ENCODE measurements at places on chromosomes 1 and 21.

- DNase-seq, result no peak
Observed at GRCh38 chr1:90313778-90314177, 318.9 kb downstream of the ZNF326 start.

- no peak for DNase-seq
Observed at GRCh38 chr1:111920221-111921024, 69.0 kb downstream of the KCND3 start.

- DNase-seq, result no peak
Observed at GRCh38 chr1:160904783-160905616, 20.0 kb upstream of the ITLN1 start.

DNA sequence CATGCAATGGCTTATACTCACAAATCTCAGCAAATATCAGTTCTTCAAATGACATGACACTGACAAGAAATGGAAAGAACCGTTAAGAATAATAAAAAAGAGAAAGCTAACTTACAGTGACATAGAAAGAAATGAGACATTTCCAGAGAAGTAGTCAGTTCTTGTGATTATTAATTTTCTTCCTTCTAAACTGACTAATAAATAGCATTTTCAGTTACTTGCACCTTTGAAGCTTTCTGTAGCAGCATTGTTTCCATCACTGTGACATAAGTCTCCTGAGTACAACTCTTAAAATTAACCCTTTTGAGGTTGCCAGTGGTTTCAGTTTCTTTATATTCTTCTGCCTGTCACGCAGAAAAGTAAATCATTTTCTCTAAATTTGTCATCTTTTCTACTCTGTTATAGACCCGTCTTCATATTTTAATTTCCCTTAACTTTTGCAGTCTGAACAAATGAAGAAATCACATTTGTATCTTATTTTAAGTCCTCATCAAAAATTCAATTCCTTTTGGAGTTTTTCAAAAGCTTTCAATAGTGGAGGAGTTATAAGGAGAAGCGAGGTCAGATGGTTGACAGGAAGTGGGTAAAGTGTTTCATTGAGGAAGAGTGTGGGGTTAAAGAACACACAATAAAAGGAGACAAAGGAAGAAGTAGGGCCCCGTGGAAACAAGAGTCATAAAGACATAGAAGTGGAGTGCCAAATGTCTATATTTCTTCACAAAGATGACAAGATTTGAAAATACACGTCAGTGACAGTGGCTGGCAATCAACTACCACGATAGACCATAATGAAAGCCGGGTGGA, 57.9 kb upstream of the S1PR1 start:
- DNase-seq, result no peak

GRCh38 chr21:33384841-33385331, 18.3 kb upstream of the IFNGR2 start:
- DNase-seq, result no peak

GRCh38 chr1:165695031-165695430, 3.3 kb downstream of the ALDH9A1 start:
- DNase-seq, result no peak

DNA sequence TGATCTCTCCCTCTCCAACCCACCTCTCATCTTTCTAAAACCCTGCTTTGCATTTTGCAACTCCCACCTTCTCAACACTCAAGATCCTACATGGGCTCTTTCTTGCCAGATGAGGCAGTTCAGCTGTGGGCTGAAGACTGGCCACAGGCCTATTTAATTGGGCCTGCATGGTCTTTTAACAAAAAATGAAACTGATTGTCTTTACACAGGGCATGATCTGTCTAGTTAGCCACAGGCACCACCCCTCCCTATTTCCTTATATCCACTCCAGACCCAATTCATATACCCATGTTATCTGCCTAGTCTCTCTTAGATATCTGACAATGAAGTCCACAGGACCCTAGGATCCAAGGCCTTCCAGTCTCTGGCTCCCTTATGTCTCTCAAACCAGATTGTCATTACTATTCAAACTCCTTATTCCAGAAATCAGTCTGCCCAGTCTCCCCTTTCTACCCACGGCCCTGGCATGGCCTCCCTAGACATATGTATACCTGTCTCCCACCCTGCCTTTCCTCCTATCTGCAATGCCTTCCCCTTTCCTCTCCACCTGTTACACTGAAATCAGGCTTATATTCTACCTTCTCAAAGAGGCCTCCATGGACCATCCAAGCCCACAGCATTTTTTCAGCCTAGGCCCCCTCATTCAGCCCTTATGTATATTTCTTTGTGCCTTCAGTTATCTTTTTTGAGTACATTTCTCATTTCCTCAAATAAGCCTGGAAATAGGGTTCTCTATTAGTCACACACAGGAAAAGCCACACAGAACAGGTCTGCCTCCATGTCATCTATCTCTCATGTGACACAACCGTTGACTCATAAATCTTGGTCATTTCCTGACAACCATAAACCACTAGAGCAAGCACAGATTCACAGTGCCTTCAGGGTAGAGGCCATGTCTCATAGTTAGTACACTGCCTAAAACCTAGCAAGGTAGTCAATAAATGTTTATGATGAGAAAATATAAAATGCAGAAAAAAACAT, 39.0 kb downstream of the LPAR3 start:
- DNase-seq, result no peak

GRCh38 chr21:41808094-41808493, 41.2 kb upstream of the RIPK4 start:
- DNase-seq, result no peak

GRCh38 chr1:75736016-75736415, 11.5 kb downstream of the ACADM start:
- DNase-seq, result no peak

- DNase-seq, result no peak
Observed at GRCh38 chr1:187276677-187277076, 447.9 kb downstream of the PLA2G4A start.

DNA sequence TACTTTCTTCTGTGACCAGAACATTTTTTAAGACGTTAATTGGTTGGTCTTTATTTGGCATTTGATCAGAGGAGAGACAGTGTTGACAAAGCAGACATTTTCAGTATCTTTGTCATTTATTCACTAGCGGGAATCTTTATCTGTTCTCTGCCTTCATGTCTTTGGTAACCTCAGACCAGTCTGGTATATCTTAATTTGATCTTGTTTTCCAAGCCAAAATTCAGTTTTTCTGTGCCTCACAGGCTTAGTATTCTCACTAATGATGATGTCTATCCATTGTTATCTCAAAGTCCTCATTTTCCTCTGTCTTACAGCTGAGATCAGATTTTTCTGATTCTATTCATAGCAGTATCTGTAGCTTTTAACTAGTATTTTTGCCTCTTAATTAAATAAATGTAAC, 158.7 kb downstream of the GPR52 start:
- no peak for DNase-seq

- no peak for DNase-seq
Observed at GRCh38 chr1:161077426-161077825, 7.7 kb upstream of the ARHGAP30 start.

- no peak for DNase-seq
Observed at GRCh38 chr1:30284728-30285475, 438.5 kb downstream of the MATN1 start.

DNA sequence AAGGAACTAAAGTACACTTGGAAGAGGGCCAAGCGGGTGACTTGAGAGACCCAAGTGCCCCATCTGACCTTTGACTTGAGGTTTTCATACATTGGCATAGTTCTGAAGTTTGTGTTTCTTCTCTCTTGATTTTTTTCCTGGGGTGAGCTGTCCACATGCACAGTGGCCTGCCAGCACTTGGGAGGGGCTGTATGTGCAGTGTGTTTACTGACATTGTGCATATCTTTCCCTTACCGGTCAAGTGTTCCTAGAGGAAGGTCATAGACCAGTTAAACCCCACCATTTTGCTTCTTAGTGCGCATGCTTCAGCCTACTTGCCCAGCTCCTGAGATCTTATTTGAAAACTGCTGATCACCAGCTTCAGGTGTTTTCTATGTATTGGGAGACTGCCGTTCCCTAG, 435.2 kb upstream of the KAZN start:
- no peak for DNase-seq

DNA sequence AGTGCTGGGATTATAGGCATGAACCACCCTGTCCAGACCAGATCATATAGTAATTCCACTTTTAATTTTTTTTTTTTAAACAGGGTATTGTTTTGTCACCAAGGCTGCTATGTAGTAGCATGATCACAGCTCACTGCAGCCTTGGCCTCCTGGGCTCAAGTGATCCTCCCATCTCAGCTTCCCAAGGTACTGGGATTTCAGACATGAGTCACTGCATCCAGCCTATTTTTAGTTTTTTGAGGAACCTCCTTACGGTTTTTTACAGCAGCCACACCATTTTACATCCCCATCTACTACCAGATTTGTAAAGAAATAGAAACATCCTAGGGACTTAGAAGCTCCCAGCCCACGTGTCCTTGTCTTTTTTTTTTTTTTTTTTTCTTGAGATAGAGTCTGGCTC, 24.0 kb downstream of the L1TD1 start:
- no peak for DNase-seq

- no peak for DNase-seq
Observed at GRCh38 chr1:158932171-158932570, 819 bp downstream of the PYHIN1 start.

- no peak for DNase-seq
Observed at GRCh38 chr1:111792249-111792648, 36.5 kb downstream of the DDX20 start.

- no peak for DNase-seq
Observed at GRCh38 chr1:111758373-111758772, 2.7 kb downstream of the DDX20 start.

DNA sequence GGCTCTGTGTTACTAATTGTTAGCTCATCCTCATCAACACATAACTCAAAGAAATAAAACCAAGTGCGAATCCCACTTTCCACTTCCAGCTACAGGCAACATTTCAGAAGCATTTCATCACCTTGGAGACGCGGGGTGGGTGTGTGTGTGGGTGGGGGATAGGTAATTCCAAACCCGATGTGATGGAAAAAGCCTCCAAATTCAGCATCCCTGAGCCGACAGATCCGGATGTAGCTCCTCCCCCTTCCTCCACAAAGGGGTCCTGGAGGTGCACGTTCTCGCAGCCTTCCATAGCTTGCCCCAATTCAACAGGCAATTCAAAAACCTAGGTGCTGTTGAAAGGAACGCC, 486 bp downstream of the HSPA13 start:
- no peak for DNase-seq

DNA sequence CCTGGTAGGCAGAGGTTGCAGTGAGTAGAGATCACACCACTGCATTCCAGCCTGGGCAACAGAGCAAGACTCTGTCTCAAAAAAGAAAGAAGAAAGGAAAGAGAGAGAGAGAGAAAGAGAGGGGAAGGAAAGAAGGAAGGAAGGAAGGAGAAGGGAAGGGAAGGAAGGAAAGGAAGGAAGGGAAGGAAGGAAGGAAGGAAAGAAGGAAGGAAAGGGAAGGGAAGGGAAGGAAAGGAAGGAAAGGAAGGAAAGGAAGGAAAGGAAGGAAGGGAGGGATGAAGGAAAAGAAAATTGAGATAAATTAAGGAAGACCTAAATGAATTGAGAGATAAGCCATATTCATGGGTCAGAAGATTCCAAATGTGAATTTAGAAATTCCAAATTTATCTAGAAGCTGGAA, 92.2 kb downstream of the GLIS1 start:
- no peak for DNase-seq

DNA sequence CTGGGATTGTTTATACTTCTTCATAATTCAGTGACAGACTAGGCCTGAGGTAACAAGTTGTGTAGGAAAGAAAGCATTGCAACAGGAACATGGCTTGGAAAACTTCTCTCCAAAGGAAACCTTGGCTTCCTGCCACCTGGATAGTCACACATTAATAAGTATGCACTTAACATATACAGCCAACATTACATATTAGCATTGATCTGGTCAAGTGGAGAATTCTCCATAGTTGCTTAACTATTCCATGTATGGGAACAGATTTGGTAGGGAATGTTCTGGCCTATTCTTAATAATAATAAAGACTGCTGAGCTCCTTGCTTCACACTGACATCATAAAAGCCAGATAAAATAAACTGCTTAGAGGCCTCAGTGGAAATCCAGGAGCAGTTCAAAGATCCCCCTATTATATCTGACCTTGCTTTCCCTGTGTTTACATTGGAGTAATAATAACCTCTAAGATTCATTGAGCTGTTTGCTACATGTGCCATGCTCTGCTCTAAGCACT, 27.2 kb upstream of the NFIA start:
- DNase-seq, result no peak

- no peak for DNase-seq
Observed at GRCh38 chr1:167057241-167057688, 32.9 kb downstream of the GPA33 start.

DNA sequence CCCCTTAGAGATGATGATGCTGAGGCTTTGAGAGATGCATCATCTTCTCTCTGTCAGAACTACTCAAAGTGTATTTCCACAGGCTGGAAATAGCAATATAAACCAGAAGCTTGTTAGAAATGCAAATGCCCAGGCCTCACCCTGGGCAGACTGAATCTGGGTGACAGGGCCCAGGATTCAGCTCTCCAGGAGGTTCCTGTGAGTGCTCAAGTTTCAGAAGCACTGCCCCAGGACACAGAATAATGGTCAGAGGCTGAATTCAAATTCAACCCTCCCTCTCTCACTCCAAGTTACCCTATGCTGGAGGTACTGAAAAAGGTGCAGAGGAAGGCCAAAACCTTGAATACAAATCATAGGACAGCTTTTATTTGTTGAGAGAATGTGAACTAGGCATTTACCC, 98.5 kb upstream of the NGF start:
- DNase-seq, result no peak

DNA sequence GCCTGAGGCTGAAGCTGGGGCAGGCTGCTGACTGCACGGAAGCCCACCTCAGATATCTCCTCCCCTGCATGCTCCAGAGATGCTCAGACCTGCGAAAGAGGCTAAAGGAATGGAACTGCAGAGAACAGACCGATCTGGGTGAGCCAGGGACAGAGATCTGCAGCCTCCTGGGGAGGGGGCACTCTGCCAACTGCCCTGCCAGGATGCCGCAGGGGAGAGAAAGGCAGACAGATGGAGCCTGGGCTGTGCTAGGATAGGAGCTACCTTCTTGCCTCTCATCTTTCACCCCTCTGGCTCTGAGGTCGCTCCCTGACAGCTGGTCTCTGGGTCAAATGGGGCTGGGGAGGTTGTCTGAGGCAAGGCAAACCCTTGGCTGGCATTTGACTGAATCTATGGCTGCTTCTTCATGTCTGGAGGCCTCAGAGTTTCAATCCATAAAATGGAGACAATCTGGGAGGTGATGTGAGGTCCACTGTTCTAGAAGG, 238.2 kb downstream of the GRIK3 start:
- DNase-seq, result no peak

- no peak for DNase-seq
Observed at GRCh38 chr1:86741947-86742572, 37.7 kb downstream of the SH3GLB1 start.

All from activated T-helper 1 cell treated with Interleukin-2 at 50 U/mL for 16 hours (primary cell).